Activated CD4-positive, alpha-beta T cell treated with anti-CD3 and anti-CD28 coated beads, Interleukin-2, amount 50 U/mL, for 48 hours (primary cell): ENCODE measurements at places on chromosomes 2 and 18.

DNA sequence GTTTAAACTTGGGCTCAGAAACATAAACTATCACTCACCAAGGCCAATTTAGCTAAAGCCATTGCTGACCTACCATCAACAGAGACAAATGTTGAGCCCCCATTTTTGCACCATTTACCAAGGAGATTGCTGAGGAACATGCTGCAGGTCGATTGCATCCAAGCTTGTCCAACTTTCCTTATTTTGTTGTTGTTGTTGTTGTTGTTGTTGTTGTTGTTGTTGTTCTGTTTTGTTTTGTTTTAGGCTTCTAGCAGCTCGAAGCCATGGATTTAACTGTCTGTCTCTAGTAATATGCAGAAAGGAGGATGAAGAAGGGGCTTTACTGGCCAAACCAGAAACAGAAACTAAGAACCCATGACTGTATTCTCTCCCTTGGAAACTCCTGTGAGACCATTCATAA lies 571.5 kb downstream of the IRS1 start:
- DNase-seq: no peak

GRCh38 chr2:232798187-232798586 lies 21.8 kb upstream of the KCNJ13 start:
- DNase-seq: no peak

GRCh38 chr2:183536714-183537113 lies 412.5 kb downstream of the NUP35 start:
- DNase-seq: no peak

GRCh38 chr2:50746526-50746925 lies 285.4 kb downstream of the NRXN1 start:
- peak; percentile 3 for DNase-seq

- no peak for DNase-seq
Measured at GRCh38 chr2:223196331-223196730, 144.3 kb downstream of the KCNE4 start.

DNA sequence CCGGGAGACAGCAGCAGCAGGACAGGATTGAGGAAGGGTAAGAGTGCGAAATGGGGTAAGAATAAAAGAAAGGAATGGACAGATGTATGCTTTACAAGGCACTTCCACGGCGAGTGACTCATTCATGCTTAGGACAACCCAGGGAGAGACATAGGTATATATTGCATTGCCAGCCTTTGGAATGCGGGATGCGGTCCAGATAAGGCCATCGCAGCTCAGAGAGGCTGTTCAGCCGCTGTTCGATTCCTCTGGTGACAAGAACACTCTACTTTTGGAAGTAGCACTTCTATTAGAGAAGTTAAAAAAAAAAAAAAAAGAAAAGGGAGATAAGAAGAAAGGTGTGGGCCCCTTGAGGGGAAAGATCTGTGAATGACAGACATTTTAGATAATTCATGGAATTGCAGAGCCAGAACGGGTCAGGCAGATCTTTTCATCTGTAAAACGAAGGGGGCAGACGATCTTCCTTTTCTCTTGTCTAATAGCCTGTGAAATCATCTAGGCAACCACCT lies 819 bp upstream of the NCOA1 start:
- DNase-seq: peak; percentile 16

DNA sequence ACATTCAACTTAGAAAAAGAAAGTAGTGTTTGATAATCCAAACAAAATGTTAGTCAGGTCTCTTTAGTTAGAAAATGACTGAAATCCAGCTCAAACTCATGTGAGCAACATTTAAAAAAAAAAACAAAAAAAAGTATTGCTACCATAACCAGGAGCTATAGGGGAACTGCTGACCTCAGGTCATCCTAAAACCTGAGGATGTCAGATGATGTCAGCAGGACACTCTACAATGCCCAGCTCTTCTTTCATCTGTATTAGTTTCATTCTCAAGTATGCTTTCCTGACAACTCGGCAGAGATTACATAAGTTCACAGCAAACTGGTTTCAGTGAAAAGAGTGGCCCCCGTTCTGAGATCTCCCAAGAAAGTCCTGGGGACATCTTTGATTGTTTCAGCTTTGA lies 4.2 kb upstream of the ESCO1 start:
- DNase-seq: no peak

- no peak for DNase-seq
Measured at GRCh38 chr2:33104052-33104623, 157.4 kb downstream of the LTBP1 start.

- DNase-seq: no peak
Measured at GRCh38 chr2:239079671-239080294, 231.9 kb downstream of the TWIST2 start.

- DNase-seq: no peak
Measured at GRCh38 chr2:44777036-44777435, 164.5 kb upstream of the SIX3 start.

DNA sequence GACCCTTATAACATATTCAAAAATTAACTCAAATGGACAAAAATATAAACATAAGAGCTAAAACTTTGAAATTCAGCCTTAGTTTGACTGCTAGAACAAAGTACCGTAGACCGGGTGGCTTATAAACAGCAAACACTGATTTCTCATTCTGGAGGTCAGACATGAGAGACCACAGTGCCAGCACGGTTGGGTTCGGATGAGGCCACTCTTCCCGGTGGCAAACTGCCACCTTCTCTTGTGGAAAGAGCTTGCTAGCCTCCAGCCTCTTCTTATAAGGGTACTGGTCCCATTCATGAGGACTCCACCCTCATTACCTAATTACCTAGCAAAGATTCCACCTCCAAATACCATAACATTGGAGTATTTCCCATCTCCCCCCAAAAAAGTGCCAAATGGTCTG lies 91.3 kb downstream of the FAM210A start:
- DNase-seq: no peak

DNA sequence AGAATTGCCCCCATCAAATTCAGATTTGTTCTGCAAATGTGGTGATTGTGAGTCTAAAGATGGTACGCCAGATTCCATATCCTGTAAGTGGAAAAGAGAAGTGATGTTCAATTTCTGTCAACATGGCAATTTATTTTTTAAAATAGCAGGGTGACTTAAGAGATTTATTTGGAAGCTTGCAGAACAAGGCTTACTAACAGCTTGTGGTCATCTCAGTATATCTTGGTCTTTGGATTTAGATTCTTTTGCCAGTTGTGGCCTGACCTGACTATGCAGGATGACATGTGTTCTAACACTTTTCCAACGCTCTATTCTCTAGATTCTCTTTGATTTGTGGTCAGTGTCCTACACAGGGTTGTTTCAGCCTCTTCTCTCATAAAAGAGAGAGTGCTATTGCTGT lies 74.4 kb downstream of the MAP3K20 start:
- no peak for DNase-seq

- DNase-seq: no peak
Measured at GRCh38 chr2:150909090-150909489, 352.6 kb downstream of the RBM43 start.

DNA sequence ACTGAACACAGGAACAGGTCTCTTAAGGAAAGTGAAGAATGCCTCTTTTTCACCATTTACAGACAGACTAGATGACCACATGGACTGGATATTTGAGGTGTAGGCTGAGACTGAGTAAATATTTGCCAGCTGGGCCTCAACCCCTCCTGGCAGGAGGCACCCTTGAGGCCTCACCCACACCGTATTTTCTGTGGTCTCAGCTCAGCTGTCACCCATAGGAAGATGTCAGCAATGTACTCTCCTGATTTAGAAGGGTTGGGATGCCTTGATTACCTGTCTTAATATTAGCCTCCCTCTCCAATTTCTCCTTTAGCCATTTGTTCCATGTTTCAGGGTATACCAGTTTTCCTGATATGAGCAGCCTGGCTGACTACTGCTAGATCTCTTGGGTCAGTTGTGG lies 20.3 kb downstream of the ADCYAP1 start:
- no peak for DNase-seq

DNA sequence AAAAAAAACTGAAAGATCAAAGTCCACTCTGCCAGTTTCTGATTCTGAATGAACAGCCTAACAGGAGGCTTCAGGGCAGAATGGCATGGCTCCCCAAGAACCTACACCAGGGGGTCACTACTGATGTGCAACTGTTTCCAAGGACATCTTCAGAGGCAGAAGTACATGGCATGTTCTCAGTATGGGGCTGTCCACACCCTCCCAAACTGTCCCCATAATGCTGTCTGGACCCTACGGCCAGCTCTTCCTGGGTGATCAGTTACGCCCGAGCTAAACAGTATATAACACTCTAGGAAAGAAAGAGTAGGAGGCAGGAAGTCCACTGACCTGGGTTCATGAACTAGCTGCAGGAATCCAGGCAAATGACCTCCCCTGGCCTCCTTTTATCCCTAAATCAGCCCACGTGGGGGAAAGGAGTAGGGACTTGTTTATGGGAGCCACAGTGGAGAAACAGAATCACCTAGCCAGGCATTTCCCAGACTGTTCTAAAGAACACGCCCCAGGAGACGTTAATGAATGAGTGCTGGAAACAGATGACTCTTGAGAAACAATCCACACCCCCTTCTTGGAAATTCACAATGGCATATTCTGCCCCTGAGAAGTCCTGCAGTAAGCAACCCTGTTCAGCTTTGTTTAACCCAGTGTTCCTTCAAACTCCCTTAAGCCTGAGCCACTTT lies 2.5 kb downstream of the TMBIM1 start:
- DNase-seq: no peak

DNA sequence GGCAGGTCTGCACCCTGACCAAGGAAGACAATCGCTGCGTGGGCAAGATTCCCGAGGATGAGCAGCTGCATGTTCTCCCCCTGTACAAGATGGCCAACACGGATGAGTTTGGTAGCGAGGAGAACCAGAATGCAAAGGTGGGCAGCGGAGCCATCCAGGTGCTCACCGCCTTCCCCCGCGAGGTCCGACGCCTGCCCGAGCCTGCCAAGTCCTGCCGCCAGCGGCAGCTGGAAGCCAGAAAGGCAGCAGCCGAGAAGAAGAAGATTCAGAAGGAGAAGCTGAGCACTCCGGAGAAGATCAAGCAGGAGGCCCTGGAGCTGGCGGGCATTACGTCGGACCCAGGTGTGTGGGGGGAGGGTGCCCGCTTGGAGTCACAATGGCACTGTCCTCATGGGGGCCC lies 48.4 kb downstream of the BOLA3 start:
- DNase-seq: no peak

- DNase-seq: no peak
Measured at GRCh38 chr2:133303150-133303549, 265.1 kb downstream of the NCKAP5 start.

- DNase-seq: no peak
Measured at GRCh38 chr2:230842473-230842872, 22.3 kb upstream of the ITM2C start.

DNA sequence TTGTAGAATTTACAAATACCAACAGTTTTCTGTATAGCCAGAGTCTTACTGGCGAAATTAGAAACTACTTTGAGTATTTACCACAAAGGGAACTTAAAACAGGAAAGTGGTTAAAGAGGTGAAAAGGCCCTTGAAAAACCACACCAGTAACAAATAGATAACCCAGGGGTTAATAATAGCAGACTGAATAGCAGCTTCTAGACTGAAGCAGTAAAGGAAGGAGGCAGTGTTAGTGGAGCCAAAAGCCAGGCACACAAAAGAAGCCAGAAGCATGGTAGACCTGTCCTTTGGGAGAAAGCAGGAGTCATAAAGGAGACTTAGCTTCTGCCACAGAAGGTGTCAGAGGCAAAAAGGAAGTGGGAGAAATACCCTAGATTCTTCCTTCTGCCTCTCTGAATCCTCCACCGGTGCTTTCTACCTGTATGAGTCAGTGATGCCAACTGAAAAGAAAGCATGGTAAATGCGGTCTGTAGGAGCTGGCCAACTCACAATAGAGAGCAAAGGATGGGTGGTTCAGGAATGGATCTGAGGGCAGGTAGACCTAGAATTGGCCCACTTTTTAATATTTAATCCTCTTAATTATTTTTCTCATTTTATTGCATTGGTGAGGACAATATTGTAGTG lies 97.3 kb downstream of the ARL6IP6 start:
- no peak for DNase-seq

DNA sequence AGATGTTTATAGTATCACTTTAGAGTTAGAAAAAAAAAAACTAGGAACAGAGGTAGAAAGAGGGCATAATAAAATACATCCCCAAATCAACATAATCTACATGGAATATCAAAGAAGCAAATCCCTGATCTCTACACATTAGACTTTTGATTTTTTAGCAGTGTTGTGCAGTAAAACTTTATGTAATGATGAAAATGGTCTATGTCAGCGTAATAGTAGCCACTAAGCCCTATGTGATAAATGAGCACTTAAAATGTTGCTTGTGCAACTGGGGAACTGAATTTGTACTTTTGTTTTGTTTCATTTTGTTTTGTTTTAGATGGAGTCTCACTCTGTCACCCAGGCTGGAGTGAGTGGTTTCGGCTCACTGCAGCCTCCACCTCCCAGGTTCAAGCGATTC lies 36.3 kb downstream of the LNPK start:
- DNase-seq: no peak

DNA sequence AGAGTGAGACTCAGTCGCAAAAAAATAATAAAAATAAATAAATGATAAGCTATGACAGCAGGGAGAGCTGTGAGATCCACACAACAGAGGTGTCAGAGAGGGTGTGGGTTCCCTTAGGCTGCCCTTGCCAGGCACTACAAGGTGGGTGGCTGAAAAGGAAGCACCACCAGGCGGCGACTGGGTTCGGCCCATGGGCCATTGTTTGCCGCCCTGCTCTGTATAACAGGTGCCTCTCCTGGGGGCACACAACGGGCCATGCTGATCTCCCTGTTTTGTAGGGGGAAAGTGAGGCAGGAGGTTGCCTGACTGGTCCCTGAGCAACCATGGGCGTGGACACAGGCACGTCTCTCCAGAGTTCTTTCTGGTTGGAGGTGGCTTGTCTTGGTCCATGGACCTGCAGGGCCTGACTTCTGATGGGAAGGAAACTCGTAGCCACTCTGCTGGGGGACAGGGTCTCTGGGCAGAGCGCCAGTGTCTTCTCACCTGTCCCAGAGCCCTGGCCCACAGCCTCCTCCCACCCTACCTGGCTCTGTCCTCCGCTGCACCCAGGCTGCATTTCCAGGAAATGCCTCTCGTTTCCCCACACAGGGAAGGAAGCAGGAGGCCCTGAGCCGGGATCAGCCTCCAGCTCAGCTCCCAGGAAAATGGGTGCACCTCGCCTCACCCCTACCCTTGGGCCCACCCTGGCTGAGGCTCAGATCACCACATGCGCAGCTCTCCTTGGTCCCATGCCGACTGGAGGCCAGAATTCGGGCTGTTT lies 109.6 kb upstream of the ODC1 start:
- DNase-seq: no peak

DNA sequence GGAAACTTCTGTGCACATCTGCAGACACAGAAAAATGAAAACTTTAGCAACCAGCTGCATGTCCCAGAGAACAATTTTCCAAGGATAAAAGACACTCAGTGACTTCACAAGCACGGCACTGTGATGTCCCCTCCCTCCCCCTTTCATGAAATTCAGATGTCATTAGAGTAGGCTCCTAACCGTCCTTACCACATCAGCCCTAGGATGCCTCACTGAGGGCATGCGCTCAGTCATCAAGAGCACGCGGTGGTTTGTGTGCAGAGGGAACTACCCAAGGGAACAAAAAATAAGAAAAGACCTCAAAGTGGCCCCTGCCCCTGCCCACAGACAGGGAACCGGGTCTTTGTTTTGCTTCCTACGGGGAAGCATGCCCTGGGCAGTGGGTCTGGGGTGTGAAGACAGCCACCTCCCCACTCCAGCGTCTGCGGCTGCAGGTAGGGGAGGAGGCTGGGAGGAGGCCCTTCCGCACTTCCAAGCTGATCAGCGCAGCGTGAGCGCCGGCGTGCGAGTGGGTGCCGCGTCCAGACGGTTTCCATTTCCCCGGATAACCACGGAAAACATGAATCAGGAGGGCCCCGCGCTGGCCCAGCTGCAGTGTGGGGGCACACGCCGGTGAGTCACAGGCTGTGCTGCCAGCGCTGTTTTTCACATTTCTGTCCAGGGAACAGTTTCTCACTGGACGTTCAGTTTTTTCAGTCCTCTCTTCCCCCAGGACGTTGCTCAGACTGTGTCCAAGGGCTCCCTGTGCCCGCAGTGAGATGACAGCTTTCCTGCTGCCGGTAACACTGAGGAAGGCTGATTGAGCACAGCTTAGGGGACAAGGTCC lies 70.6 kb downstream of the COPS8 start:
- DNase-seq: peak; percentile 62
